Activated T-helper 1 cell treated with anti-CD3 and anti-CD28 coated beads, Interleukin-12 subunit alpha, Interleukin-12 subunit beta, Interleukin-2, Interleukin-4 antibody, amounts not matched to agents 30 ng/mL and 10 ng/mL and 1 ng/mL, durations not matched to agents 14 hours and 24 hours and 36 hours (primary cell): ENCODE measurements at places on chromosomes 5 and 9.

DNA sequence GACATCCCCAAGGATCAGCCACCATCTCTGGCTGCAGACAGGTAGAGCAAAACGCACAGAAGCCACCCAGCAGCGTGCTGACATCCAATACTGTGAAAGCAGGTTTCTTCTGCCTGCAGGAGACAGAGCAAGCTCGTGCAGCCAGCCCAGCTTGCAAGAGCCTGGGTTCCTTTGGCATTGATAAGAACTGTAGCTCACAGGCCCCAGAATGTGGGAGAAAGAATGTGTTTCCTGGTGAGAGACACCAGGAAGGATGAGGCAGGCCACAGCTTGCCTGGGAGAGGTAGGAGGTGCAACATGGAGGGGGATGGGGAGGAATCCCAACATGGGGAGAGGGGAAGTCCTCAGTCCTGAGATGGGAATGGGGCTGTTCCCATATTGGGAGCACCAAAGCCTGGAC is 34.0 kb upstream of the ARAP3 start:
- DNase-seq = no peak

GRCh38 chr9:18362901-18363685 is 110.9 kb upstream of the ADAMTSL1 start:
- DNase-seq = no peak

GRCh38 chr5:158756871-158757270 is 342.8 kb downstream of the EBF1 start:
- DNase-seq = no peak

GRCh38 chr5:141785135-141785534 is 93.1 kb downstream of the PCDH1 start:
- no peak for DNase-seq

- no peak for DNase-seq
These were observed 19.9 kb downstream of the MTX3 start for GRCh38 chr5:79971156-79971555.

DNA sequence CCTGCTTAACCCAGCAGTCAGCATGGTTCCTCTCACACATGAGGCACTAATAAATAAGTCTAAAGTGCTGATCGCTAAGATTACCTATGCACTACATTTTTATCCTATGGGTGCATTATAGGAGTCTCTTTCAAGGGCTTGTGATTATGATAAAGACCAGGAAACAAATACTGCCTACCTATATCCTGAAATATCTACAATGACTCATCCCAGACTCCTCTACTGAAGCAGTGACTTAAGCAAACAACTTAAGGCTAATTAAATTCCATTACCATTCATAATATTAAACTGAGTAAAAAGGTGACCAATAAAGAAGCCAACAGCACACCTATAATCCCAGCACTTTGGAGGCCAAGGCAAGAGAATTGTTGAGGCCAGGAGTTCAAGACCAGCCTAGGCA is 338.4 kb downstream of the DNAH5 start:
- no peak for DNase-seq

DNA sequence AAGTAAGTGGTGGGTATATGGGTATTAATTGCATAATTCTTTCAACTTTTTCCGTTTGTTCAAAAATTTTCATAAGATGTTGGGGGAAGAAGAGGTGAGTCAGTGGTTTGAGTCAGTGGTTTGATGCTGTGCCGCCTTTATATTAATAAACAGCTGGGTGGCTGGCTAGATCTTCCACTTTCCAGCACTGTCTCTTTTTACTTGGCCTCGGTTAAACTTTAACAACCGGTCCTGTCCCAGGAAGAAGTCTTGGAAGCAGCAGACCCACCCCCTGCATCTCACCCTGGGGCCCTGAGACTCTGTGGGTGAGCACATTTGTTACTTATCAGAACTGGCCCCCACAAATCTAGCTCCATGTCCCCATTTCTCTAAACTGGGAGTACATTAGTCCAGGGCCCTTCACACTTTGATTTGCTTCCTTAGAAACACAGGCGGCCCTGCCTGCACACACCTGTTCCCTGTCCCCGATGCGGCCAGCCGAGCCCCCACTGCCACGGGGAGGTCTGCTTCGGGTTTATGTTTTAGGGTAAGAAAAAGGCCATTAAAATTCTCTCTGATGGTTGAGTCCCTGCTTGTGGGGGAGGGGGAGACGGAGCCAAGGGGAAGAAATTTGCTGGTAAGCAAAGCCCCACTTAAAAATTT is 90.7 kb downstream of the PTCH1 start:
- no peak for DNase-seq

DNA sequence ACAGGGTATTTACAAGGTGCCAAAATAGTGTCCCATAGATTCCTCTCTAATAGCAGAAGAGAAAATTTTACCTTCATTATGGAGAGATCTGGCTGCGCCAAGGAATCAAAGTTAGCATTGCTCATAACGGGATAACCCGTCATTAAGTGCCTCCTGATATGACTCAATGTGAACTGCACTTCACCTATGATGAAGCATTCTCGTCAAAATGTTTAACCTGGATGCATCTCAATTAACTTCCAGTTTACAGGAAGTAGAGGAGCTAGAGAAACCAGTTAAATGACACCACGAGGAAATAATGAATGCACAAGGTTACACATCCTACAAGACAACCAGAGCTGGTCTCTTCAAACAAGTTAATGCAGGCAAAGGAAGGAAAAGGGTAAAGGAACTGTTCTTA is 17.2 kb downstream of the FBXW11 start:
- no peak for DNase-seq

- no peak for DNase-seq
These were observed 334.4 kb downstream of the KCTD16 start for GRCh38 chr5:144504929-144505577.

DNA sequence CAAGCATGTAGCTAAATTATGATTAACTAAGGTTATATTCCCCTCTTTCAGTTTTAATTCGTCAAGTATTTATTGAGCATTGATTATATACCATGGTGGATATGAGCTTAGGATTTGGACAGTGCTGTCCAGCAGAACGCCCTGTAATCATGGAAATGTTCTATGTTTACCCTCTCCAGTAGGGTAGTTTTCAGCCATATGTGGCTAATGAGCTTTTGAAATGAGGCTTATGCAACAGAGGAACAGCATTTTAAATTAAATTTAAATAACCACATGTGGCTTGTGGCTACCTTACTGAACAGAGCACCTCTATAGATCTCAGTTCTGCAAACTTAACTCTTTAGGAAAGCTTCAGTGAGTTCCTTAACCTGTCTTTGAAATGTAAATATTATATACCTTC is 59.1 kb downstream of the JMY start:
- no peak for DNase-seq

DNA sequence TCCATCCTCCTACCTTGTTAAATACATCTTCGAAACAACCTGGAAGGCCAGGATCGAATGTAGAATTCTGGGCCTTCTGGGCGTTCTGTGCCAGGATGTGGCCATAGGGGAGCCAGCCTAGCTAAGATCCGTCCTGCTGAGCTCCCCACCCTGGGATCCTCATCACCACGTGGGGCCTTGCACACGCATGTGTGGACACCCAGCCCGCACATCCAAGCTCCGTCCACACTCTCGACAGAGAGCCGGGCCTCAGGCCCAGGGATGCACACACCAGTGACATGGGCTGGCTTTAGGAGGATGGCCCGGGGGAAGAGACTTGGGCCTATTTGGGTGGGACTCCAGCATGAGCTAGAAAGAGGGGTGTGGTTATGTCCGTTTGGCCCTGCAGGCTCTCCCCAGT is 154.0 kb downstream of the PAX5 start:
- no peak for DNase-seq

GRCh38 chr9:136054798-136055714 is 40.0 kb downstream of the NACC2 start:
- DNase-seq = no peak

DNA sequence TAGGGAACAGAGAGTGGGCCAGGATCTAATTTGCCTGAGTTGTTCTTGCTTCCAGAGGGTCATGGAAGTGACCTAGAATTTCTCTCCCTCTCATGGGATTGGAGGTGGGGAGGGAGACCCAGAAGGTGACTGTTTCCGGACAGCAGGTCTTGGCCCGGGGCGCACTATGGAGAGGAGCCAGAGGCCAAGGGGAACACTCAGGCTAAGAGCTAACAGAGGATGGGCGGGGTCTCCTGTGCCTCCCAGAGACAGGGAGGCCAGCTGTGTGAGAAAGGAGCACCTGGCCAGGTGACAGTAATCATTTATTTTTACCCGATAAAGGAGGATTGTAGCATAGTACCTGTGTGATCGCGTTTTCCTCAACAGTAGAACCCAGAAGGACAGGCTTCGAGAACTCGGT is 50.9 kb upstream of the ANKH start:
- no peak for DNase-seq

DNA sequence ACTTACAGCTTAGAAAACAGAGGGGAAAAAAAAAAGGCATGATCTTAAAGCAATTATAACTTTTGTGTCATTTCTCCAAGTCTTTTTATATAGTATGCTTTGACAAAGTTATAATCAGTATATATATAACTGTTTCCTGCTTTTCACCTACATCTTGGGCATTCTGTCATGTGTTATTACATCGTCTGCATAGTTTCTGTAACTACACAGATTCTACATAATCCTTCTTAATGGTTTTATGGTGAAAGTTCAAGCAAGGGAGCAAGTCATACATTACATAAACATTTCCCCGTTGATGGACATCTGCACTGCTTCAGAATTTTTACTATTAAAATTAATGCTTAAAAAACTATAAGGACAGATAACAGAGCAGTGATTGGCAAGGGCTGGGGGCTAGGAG is 12.1 kb downstream of the FEM1C start:
- no peak for DNase-seq

DNA sequence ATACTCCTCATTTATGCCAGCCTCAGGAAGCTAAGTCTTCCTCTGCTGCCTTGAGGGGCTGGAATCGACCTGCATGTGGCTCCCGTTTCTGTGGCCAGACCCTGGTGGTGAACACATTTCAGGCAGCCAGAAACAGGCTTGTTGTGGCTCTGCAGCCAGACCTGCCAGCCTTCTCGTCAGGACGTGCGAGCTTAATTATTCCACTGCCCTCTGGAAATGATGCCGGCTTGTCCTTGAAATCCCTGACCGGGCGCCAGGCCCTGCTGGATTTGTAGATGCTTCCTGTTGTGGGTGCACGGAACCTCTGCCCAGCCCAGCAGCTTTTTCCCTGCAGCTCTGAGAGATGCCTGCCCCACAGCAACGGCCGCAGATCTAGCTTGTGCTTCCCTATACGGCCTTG is 41.6 kb downstream of the PDZD2 start:
- DNase-seq = no peak

DNA sequence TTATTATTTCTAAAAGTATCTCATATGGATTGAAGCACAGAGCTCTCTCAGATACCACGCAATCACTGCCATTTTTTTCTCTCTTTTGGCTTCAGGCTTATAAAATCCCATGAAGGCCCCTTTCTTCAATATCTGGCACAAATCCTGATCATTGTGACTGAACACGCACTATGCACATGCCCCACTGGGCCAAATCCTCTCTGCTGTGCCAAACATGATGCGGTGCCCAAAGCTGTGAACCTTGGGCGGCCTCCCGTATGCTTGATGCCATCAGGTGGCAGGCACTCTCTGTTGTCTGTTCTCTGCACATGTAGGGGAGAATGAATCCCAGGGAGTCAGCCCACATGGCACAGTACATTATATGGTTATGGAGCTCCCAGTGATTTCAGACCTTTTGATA is 375.0 kb upstream of the RGMB start:
- no peak for DNase-seq

DNA sequence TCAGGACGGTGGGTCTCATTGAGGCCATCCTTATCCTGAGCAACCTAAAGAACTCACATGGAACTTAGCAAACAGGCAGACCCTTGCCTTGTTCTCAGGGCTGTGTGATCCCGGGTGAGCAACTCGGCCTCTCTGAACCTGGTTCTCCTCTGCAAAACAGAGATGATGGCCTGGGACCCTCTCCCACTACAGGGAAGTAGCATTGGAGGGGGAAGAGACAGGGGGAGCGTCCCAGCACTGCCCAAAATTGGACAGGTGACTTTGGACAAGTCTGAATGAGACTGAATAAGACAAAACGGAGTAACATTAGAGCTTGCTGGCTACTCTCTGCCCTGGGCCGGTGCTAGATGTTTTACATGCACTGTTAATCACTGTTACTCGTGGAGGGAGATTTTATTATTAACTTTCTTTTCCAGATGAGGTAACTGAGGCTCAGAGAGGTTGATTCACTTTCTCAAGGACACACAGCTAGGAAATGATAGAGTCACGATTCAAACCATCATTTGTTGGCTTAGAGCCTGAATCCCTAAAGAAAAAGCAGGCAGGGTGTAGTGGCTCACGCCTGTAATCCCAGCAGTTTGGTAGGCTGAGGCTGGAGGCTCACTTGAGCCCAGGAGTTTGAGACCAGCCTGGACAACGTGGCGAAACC is 136.4 kb downstream of the C9orf50 start:
- no peak for DNase-seq

DNA sequence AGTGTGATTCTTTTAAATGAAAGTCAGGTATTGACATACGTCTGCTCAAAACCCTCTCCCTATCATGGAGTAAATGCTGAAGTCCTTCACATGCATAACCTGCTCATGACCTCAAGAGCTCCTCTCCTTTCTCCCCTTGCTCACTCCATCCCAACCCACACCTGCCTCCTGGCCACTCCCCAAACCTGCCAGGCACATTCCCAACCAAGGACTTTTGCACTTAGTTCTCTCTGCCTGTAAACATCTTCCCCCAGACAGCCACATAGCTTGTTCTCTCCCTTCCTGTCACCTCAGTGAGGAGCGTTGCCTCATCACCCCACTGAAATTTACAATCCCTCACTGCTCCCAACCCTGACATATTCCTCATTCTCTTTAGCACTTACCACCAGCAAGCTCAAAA is 8.7 kb downstream of the SETD9 start:
- DNase-seq = no peak
